ENCODE measurements at places on chromosomes 11 and 22.

GRCh38 chr11:64743591-64744543, at the start of gene RASGRP2:
Gene RASGRP2, minus strand, starts transcription at chr11:64744142. Its CDS starts 1,276 bp downstream, at chr11:64742866.
- peaks cover 37% of the 10 kb centered on the region for H3K27me3 ChIP-seq
- peak within 1 kb of the TSS; percentile 6 for H3K27ac ChIP-seq
- 0 out of 2 replicates have a peak, but pooled peaks cover 3% of the 10 kb centered on the region for H3K36me3 ChIP-seq
- peak within 1 kb of the TSS; percentile 69 for H3K4me3 ChIP-seq

GRCh38 chr11:96197801-96198701, 144.9 kb downstream of the MAML2 start:
- no peak overlapping the region for H3K4me3 ChIP-seq
- H3K36me3 ChIP-seq = peaks cover 4% of the 10 kb centered on the region
- no peak for DNase-seq
- H3K27ac ChIP-seq = peak overlapping the region; percentile 80
- no peaks in the 10 kb centered on the region for H3K27me3 ChIP-seq

- H3K36me3 ChIP-seq = peaks cover 42% of the 10 kb centered on the region
- no peak overlapping the region for H3K27ac ChIP-seq
- no peaks in the 10 kb centered on the region for H3K4me1 ChIP-seq
Measured at GRCh38 chr11:39365809-39366436, 2093.5 kb downstream of the LRRC4C start.

DNA sequence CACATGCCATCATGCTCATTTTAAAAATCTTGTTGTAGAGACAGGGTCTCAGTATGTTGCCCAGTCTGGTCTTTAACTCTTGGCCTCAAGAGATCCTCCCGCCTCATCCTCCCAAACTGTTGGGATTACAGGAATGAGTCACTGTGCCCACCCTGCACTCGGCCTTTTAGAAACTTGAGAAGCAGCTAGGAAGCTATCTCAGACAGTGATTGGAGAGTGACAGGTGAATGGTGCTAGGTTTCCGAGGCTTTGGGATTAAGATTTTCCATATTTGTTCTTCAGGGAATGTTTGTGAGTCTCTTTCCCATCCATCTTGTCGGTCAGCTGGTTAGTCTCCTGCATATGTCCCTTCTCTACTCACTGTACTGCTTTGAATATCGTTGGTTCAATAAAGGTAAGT, 10.5 kb downstream of the EI24 start:
- no peak overlapping the region for H3K4me3 ChIP-seq
- H3K4me1 ChIP-seq = no peaks in the 10 kb centered on the region
- no peak overlapping the region for H3K27ac ChIP-seq
- H3K27me3 ChIP-seq = no peaks in the 10 kb centered on the region
- H3K36me3 ChIP-seq = peaks cover 64% of the 10 kb centered on the region

DNA sequence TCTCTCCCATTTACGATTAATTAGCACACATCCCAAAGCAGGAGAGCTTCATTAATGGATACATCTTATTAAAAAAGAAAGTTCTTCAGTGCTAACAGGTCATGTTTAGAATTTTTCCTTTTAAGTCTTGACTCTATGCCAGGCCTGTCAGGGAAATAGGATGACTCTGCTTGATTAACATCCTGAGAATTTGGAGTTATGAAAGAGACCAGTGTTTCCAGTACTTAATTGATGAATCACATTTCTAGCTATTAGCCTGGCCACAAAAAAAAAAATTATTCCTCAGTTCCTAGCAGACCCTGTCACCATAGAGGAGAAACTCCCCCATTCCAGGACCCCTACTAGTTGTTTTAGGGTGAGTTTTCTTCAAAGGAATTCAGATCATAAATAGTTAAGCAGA, 23.6 kb upstream of the ME3 start:
- H3K27ac ChIP-seq = no peak overlapping the region
- no peak for DNase-seq
- no peak overlapping the region for H3K4me3 ChIP-seq
- peaks cover 10% of the 10 kb centered on the region for H3K4me1 ChIP-seq

- H3K36me3 ChIP-seq = no peaks in the 10 kb centered on the region
- H3K27me3 ChIP-seq = no peaks in the 10 kb centered on the region
Measured at GRCh38 chr11:86099874-86100273, 31.0 kb upstream of the PICALM start.
